ENCODE measurements at places on chromosomes 1 and 21.

DNA sequence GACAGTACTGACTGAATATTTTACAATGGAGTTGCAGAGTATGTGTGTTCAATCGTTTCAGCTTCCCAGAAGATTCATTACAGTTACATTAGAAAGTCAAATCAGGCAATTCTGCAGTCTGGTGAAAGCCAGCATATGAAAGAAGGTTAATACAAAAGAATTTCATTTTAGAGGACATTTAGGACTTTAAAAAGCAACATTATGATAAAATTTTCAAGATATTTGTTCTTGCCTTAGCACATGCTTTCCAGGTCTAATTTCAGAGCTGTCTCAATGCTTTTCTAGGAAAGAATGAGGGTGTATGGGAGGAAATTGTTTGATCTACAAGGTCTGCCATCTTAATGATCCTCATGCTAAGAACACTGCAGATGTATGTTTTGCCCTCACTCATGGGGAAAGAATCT, 63.2 kb downstream of the RERE start:
- DNase-seq, result no peak

- no peak for DNase-seq
These were observed 40.5 kb downstream of the C1orf198 start for GRCh38 chr1:230827801-230828200.

DNA sequence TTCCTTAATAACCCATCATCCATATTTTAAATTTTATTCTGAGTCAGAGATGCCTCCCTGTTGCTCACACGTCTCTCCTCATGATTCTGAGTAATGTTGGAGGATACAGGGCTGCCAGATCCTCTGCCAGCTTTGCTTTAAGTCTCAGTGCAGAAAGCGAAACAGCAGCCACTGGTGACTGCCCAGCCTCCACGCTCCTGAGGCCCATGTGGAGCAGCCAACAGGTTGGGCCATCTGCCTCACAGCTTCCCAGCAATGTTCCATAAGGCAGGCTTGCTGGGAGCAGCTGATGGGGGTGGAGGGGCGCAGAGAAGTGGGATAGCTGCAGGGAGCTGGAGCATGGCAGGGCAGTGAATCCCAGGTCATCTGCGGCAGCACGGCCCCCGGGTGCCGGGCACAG, 104.2 kb downstream of the IGSF21 start:
- DNase-seq, result no peak

DNA sequence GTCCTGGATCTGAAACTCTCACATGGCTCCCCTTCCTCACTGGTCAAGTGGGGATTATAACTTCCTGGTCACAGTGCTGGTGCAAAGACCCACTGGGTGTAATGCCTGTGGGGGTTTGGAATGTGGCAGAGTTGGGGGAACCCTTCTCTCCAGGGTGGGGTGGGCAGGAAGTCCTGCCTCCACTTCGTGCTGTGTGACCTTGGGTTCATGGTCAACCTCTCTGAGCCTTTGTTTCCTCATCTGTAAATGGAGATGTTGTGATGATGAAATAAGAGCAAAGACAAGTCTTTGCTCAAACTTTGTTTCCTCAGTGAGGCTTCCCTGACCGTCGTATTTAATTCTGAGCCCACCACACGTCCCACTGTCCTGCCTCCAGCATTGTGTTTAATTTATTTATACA, 564.7 kb downstream of the PTPRU start:
- DNase-seq, result no peak

- DNase-seq, result no peak
These were observed at the start of gene WNT4 for GRCh38 chr1:22143065-22144033. Gene WNT4 (minus strand): TSS chr1:22143097. CDS start chr1:22142922, 175 bp downstream.

DNA sequence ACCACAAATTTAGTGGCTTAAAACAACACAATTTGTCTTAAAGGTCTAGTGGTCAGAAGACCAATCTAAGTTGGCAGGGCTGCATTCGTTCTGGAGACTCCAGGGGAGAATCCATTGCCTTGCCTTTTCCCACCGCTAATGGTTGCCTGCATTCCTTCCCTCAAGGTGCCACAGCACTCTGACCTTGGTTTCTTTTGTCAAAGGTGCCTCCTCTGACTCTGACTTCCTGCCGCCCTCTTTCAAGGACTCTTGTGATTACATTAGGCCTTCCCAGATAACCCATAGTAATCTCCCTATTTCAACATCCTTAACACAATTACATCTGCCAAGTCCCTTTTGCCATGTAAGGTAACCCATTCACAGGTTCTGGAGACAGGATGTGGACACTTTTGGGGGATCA, 145.3 kb downstream of the S1PR1 start:
- DNase-seq, result no peak

DNA sequence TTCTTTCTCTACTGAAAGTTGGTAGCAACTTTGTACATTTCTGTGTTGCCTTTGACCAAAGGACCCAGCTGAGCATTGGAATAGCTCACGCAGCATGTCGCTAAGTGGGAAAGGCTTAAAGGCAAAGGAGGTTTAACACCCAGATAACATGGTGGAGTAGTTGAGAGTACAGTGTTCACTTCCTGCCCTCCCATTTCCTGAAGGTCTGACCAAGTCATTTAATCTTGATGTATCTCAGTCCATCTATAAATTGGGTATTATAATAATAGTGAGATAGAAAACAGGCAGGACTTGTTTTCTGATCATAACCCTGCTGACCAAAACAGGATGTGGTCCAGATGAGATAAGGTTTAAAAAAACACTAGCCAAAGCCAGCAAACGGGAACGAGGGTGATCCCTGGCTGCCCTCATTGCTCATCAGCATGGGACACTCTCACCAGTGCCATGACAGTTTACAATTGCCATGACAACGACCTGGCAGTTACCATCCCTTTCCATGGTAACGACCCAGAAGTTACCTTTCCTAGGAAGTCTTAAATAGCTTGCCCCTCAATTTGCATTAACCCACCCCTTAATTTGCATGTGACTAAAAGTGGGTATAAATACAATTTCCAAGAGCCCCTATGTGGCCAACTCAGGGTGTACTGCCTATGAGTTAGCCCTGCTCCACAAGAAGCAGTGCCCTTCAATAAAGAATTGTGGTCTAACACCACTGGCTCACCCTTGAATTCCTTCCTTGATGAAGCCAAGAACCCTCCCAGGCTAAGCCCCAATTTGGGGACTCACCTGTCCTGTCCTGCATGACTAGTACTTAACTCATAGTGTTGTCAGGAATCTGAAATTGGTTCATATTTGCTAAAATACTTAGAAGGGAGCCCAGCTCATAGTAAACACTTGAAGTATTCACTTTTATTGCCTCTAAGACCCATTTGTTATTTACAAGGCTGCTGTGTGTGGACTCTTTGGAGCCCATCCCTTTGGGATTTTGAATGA, 28.4 kb upstream of the FHAD1 start:
- DNase-seq, result no peak

DNA sequence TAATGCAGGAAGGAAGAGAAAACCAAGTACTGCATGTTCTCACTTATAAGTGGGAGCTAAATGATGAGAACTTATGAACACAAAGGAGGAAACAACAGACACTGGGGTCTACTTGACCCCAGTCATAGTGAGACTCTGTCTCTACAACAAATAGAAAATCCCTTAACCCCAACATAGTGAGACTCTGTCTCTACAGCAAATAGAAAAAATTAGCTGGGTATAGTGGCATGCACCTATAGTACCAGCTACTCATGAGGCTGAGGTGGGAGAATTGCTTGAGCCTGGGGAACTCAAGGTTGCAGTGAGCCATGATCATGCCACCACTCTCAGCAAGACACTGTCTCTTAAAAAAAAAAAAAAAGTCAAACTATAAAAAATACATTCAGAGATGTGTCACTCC, 42.7 kb downstream of the GIPC2 start:
- no peak for DNase-seq

- no peak for DNase-seq
These were observed 64.2 kb downstream of the SLC45A1 start for GRCh38 chr1:8382051-8382505.

GRCh38 chr1:63010913-63011660, 227.2 kb downstream of the ATG4C start:
- no peak for DNase-seq

All from stimulated activated CD8-positive, alpha-beta memory T cell treated with anti-CD3 and anti-CD28 coated beads, Interleukin-4, amount 100 ng/mL, for 1 hour (primary cell).